ENCODE measurements at places on chromosomes 16 and 17.
A peak's percentile ranks its signal among the peaks of the same experiment; 100 is the strongest.

GRCh38 chr17:51908841-51909537 lies 249.5 kb downstream of the CA10 start:
- DNase-seq = no peak

- DNase-seq = peak; percentile 56
These were observed at the start of gene SP6 for GRCh38 chr17:47850692-47851573. TSS of gene SP6 (minus strand) at chr17:47851163. CDS start at chr17:47848429, 2,734 bp downstream.

- no peak for DNase-seq
These were observed 414.4 kb downstream of the SHISA9 start for GRCh38 chr16:13315642-13316427.

DNA sequence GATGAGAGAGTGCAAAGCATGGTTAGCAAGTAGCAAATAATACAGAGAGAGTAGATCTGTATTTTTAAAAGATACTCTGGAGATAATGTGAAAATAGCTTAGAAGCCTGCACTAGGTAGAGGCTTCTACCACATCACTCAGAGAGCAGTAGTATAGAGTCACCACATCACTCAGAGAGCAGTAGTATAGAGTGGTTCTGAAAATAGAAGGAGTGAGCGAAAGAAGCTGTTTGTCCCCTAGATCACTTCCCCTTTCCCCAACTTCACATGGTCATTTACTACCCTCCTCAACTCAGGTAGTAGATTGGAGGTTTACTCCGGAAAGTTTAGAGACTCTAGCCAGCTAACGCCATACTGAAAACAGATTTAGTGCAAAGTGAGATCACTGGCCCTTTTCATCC lies 17.1 kb downstream of the DGKE start:
- no peak for DNase-seq
